ENCODE measurements at places on chromosomes 1 and 21. TPM values are rescaled to one million over a fixed set of nuclear protein-coding genes. Genes with fewer than 3 reads are reported as not detected.

GRCh38 chr1:97680470-97680869 lies 240.4 kb downstream of the DPYD start:
- no peak for DNase-seq

DNA sequence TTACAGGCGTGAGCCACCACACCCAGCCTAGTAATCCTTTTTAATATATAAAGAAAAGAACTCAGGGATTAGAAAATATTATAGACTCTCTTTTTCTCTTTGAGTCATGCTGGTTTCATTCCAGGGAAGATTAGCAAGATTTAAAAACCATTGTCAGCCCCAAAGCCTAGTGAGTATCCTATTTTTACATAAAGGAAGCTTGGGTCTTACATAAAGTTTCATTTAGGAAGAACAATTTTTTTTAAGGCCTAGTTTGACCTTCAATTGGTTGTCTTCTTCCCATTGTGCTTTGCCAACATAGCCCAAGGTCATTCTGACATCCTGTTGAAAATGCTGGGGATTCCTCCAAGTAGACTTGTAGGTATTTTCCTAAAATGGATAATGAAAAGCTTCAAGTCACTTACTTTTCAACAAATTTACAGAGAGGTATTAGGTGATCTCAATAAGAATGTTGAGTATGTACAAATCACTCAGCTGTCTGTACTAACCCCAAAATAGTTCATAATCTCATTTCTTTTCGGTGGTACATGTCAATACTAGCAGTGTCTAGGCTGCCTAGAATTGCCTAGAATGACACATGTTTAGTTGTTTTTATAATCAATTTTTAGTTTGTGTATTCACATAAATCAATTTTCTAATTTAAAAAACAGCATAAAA lies 4.3 kb upstream of the KIF14 start:
- DNase-seq = no peak

DNA sequence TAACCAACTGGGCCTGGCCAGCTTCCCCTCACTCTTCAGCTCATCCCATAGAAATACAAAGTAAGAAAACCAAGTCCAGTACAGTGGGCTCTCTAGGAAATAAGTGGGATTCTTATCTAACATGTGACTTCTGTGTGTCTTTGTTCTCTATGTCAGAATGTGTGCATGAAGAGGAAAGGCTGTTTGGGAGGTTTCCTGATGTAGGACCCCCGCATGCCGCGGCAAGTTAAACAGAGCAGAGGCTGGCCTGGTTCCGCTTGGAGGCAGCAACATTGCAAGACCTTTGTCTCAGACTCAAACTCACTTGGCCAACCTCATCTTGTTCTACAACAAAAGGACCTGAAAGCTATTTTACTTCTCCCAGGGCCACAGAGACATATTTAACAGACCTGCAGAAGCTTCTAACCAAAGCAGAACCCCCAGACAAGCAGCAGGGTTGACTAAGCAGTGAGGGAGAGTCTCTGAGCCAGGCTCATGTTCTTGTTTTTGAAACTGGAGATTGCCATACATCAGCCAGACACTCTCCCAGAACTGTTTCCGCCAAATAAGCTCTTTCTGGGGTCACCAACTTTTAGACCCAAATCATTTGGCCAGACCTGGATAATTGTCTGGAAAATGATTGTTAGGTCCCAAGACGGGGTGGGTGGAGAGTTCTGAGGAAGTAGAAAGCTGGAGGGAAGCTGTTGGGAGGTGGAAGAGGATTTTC lies 6.2 kb downstream of the MTARC2 start:
- no peak for DNase-seq

DNA sequence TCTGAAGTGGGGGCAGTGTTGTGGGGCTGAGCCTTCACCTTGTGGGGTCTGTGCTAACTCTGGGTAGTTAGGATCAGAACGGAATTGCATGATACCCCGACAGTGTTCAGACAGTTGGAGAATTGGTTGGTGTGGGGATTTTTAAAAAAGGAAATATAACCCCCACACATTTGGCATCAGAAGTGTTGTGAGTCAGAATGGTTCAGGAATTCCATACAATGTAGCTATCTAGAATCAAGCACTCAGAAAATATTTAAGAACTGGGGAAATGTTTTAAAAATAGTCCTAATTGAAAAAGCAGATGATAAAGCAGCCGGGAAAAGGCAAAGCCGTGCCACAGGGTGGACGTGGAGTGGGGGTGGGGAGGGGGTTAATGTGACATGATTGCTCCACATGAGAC lies 6.5 kb upstream of the S100A7 start:
- DNase-seq = no peak

GRCh38 chr21:24941316-24942185 lies 665.7 kb downstream of the MRPL39 start:
- DNase-seq = no peak

GRCh38 chr1:17535300-17535936 lies 4.1 kb upstream of the ARHGEF10L start:
- DNase-seq = no peak

DNA sequence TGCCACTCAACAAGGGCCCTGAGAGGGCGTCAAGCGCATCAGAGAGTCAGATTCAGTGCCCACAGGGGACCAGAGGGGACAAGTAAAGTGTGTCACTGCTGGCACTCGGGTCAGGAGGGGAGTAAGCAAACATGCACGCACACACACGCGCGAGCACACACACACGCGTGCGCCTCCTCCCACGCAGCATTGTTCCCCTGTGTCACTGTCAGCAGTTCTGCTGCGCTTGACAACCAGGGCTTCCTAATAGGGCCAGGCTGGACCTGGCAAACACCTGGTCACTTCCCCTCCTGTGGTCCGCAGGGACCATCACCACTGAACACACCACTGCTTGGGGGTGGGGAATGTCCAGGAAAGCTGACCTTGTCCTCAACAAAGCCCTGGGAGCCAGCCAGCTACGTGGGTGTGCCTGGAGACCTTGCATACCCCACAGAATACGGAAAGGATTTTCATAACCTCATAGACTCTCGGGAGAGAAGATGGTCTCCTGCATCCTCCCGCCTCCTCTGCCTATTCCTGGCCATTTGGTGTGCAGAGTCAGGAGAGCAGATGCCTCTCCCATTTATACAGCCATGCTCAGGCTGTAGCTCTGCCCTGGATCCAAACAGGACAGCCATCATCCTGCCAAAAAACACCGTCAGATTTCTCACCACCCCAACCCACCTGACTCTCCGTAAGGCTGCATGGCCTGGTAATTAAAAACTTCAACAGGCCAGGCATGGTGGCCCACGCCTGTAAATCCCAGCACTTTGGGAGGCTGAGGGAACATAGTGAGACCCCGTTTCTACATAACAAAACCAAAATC lies 73.2 kb downstream of the SSBP3 start:
- DNase-seq = no peak

The RNPC3 gene
- polyA plus RNA-seq = 56.9 TPM

DNA sequence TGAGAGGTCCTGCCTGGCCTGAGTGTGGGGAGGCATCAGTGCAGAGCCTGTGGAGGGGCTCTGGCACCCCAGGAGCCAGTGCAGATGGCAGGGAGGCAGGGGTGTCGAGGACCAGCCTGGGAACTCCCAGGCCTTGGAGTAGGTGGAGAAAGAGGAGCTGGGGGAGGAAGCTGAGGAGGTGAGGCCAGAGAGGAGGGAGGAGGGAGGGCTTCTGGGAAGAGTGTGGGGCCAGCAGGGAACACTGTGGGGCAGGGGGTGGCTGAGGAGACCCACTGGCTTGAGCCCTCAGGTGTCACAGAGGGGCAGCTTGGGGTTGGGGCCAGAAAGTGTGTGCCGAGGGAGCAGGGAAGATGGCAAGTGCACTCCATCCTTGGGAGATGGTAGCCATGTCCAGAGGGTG lies 3.8 kb downstream of the COQ8A start:
- DNase-seq = no peak

DNA sequence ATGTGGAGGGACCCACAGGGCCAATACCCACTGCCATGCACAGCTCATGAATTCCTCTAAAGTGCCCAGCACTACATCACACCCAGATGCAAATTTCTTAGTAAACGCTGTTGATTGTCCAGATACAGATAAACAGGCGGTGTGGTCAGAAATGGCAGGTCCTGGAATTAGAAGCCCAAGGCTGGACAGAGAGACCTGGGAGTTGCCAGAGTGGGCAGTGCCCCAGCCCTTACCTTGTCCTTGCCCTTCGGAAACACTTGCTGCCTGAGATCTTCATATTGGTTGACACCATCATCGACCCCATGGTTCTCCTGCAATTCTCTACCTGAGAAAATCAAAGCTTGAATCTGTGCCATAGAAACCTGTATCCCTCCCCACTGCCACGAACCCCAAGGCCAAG lies 149.3 kb upstream of the ETV3 start:
- DNase-seq = no peak
